GM13976 (cell line): ENCODE measurements at places on chromosomes 4 and X.

- DNase-seq: no peak
Measured at GRCh38 chr4:2103843-2104547, 44.9 kb downstream of the NAT8L start.

GRCh38 chr4:128444544-128445302 is 157.1 kb upstream of the PGRMC2 start:
- DNase-seq: no peak

GRCh38 chrX:48913605-48914366 is 2.3 kb upstream of the SLC35A2 start:
- no peak for DNase-seq

DNA sequence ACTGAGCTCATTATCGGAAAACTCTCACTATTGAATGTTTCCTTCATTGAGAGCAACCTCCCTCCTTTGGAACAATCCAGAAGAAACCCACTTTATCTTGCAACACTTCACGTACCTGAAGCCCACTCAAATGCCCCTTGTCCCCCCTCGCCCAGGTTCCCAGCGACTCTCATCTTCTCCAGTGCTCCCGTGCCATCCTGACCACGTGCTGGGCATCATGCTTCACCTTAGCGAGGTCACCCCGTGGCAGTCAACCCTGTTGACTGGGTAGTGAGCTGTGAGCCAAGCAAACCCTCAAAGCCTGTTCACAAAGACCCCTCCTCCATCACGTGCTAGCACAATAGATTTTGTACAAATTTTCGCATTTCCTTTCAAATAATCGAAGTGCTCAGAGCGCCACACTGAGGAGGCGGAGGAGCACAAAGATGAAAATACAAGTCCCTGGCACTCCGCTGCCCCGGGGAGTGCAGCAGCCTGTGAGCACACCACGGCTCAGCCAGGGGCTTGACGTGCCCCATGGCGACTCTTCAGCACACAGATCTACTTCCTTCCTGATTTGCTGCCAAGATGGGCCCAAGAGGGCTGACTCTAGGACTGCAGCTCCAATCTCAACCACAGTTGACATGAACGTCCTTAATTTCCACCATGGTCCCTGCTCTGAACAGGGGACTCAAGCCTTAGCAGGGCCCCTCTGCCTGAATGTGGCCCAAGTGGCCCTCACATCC is 15.6 kb downstream of the PDZD4 start:
- no peak for DNase-seq

DNA sequence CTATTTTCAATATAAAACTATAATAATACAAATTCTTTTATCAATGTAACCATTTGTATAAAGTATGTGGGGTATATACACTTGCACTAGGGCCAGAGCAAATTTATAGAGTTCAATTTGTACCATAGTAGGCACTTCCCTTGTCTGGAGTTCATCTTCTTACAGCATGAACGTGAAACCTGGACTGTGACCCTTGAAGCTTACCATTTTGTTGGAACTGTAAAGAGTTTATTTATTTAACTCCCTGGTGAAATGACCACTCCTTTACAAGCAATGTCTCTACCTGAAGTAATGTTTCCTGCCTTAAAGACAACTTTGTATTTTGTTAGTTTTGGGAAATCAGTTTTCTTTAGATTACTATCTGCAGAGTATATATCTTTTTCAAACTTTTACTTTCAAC is 188.2 kb downstream of the ARAP2 start:
- DNase-seq: no peak

- DNase-seq: no peak
Measured at GRCh38 chrX:135982860-135983259, 2.4 kb upstream of the SLC9A6 start.

GRCh38 chr4:14404730-14405129 is 597.6 kb upstream of the CPEB2 start:
- no peak for DNase-seq

- DNase-seq: no peak
Measured at GRCh38 chr4:56217343-56217890, 169.9 kb downstream of the AASDH start.

DNA sequence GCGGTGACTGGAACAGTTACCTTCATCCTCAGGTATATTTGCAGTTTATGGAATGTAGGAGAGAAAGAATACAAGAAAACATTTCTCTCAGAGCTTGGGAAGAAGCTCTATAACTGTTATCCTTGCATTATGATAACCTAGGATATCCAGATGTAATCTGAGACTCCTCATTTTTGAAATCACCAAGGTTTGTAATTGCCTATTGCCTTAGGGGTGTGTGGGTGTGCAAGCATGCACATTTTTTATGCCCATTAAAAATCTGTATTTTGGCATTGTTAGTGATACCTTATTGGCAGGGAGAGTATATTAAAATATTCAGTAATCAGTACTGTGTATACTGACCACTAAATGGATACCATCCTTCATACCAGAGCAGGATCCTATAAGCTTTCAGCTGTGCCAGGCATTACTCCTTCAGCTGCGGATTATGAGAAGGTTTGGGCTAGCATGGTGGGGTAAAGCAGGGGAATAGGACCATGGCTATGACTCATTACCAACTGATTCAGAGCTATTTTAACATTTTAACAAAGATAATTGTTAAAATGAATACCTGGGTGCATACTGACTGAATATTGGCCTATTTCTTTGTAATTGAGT is 8.3 kb downstream of the SEC24B start:
- DNase-seq: no peak

- DNase-seq: no peak
Measured at GRCh38 chr4:113701169-113701568, 60.4 kb downstream of the CAMK2D start.

GRCh38 chr4:186827534-186827897 is 103.9 kb upstream of the FAT1 start:
- DNase-seq: no peak

DNA sequence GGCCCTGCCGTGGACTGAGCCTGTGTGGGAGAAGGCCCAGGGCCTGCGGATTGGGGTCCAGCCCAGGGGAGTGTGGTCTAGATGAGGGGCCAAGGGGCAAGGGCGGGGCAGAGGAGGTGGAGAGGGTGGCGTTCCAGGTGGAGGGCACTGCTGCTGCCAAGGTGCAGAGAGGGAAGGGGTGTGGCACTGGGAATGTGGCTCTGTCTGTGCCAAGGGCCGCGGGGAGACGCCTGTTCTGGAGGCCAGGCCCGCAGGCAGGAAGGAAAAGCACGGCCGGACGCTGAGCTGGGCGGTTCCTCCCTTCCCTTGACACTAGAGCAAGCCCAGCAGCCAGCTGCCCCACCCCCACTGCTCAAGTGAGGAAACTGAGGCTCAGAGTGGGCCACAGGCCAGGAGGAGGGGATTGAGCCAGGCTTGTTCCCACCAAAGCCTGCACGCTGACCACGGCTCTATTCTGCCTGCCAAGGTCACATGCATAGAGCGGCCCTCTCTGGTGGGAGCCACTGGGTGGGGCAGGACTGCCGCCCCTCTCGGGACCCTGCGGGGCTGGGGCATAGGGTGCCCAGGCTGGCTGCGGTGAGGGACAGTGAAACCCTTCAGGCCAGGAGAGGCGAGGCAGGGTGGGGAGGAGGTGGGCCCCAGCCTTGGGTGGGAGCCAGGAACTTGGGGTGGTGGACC is 13.0 kb downstream of the SH3BP2 start:
- DNase-seq: no peak
